Activated CD4-positive, alpha-beta T cell treated with anti-CD3 and anti-CD28 coated beads, Interleukin-2, amount 10 ng/mL, durations not matched to agents 7 days and 5 days (primary cell): ENCODE measurements at places on chromosomes 4 and X. TPM values are rescaled to one million over a fixed set of nuclear protein-coding genes. Genes with fewer than 3 reads are reported as not detected.

DNA sequence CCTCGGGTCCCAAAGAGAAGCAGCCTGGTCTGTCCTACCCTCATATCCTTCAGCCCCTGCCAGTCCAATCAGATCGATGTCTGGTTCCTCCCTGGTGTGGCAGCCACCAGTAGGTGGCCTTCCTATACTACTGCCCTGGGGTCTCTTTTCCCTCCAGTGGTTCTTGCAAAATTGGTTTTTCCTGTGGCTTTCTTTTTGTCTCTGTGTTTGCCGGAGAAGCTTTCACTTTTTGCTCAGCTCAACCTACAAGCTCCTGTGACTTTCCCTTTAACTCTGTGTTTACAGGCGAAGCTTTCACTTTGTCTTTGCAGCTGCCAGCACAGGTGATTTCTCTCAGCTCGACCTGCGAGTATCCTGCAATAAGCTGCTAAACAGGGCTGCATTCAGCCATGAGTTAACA, 46.8 kb downstream of the UGT2A3 start:
- no peak for DNase-seq
- no peaks in the 10 kb centered on the region for H3K36me3 ChIP-seq
- H3K27me3 ChIP-seq, result no peaks in the 10 kb centered on the region
- H3K4me1 ChIP-seq, result no peaks in the 10 kb centered on the region
- H3K27ac ChIP-seq, result no peak overlapping the region
- no peak overlapping the region for H3K4me3 ChIP-seq

DNA sequence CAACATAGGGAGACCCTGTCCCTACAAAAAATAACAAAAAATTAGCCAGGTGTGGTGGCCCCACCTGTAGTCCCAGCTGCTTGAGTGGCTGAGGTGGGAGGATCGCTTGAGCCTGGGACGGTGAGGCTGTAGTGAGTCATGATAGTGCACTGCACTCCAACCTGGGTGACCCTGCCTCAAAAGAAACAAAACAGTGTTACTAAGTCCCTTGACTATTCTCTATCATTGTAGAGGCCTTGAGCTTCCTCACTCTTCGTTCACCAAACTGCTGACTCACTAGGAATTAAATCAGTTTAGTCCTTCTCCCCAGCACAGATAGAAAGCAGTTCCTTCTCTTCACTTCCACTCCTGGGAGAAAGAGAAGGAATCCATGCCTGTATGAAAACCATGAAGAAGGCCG, 14.5 kb downstream of the CDS1 start:
- H3K36me3 ChIP-seq, result no peaks in the 10 kb centered on the region
- no peak overlapping the region for H3K4me3 ChIP-seq
- DNase-seq, result no peak
- H3K4me1 ChIP-seq, result no peaks in the 10 kb centered on the region
- H3K27me3 ChIP-seq, result peaks cover 3% of the 10 kb centered on the region

Gene MAGEB2
- not detected for total RNA-seq

DNA sequence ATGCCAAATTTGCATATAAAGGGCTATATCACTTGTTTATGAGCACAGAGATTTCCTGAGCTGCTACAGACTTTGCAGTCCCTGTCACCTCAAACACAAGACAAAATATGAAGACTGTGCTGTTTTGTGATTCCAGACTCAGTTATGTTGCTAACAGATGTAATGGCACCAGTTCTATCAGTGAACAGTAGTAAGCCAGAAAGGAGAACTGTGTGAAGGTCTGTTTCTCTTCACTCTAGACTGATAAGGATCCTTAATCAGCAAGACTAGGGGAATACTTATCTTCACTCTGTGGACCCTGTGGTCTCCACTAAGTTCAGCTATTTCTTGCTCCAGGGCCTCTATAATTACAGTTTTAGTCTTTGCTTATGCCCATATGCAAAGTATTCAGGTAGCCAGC, 82.7 kb downstream of the ANXA5 start:
- peaks cover 15% of the 10 kb centered on the region for H3K27me3 ChIP-seq
- no peaks in the 10 kb centered on the region for H3K4me1 ChIP-seq
- no peak overlapping the region for H3K4me3 ChIP-seq
- H3K27ac ChIP-seq, result no peak overlapping the region

DNA sequence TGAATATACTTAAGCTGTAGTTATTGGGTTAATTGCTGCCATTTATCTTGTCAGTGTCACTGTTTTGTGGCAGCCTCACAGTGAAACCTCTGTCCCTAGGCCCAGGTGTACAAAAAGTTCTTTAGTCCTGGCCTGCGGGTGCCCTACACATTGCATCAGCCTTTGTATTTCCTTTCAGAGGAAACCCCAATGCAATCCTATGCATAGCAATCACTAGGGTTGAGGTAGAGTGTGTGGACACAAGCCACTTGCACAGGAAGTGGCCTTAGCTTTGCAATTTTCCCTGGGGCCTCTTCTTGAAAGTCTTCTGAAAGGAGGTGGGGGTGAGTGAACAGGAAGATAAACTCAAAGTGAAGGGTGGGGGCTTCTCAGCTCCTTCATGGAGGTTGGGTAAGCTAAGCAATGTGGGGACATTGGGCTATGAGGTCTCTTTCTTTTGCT, 27.8 kb downstream of the VSIG4 start:
- H3K4me3 ChIP-seq, result no peak overlapping the region
- DNase-seq, result peak; percentile 46
- H3K27me3 ChIP-seq, result no peaks in the 10 kb centered on the region
- peaks cover 66% of the 10 kb centered on the region for H3K4me1 ChIP-seq

- peak; percentile 49 for DNase-seq
- H3K27me3 ChIP-seq, result no peaks in the 10 kb centered on the region
- H3K4me1 ChIP-seq, result no peaks in the 10 kb centered on the region
- no peak overlapping the region for H3K27ac ChIP-seq
- no peak overlapping the region for H3K4me3 ChIP-seq
- no peaks in the 10 kb centered on the region for H3K36me3 ChIP-seq
Measured at GRCh38 chrX:24294619-24295018, 19.2 kb downstream of the SUPT20HL2 start.

Gene SH2D1A
- total RNA-seq, result 64.4 TPM

Gene ZNF732
- total RNA-seq, result not detected

Gene EIF1AX
- total RNA-seq, result 59.3 TPM

Gene SSX2B
- total RNA-seq, result not detected
